ENCODE measurements at places on chromosomes 4 and X.

GRCh38 chr4:108834835-108835384 is 72.1 kb upstream of the ETNPPL start:
- no peak for DNase-seq

- no peak for DNase-seq
These were observed 21.4 kb upstream of the SEL1L3 start for GRCh38 chr4:25884031-25884782.

DNA sequence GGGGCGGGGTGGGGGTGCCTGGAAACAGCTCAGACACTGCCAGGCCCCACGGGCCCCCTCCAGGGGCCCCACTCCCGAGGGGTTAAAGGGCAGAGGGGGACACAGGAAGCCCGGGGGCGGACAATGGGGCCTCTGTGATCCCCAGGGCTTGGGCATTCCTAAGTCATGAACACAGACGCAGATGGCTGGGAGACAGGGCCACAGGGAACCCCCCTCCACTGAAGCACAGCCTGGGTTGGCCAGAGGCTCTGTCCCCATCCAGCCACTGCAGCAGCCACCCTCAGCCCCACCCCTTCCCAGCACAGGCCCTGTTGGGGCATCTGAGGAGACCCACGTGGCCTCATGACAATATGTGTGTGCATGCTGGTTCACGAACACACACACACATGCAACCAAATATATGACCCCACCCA is 3.9 kb downstream of the L1CAM start:
- no peak for DNase-seq

- no peak for DNase-seq
These were observed 61.0 kb upstream of the EXOC1L start for GRCh38 chr4:55758570-55758969.

GRCh38 chr4:80058740-80059139 is 14.3 kb downstream of the ANTXR2 start:
- no peak for DNase-seq

DNA sequence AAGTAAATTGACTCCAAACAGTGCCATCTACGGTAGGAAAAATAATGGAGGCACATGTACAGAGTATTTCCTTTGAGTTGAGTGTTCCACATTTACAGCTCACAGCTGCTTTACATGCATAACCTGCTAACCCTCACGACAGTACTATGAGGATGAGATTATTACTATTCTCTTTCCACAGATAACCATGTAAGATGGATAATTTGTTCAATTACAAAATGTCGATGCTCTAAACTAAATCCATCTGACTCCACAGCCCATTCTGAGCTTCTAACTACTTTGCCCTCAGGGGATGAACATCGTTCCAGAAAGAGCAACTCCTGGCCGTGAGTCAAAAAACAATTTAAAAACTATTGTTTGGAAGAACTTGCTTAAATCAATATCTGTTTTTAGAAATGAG is 330.4 kb upstream of the NWD2 start:
- no peak for DNase-seq

DNA sequence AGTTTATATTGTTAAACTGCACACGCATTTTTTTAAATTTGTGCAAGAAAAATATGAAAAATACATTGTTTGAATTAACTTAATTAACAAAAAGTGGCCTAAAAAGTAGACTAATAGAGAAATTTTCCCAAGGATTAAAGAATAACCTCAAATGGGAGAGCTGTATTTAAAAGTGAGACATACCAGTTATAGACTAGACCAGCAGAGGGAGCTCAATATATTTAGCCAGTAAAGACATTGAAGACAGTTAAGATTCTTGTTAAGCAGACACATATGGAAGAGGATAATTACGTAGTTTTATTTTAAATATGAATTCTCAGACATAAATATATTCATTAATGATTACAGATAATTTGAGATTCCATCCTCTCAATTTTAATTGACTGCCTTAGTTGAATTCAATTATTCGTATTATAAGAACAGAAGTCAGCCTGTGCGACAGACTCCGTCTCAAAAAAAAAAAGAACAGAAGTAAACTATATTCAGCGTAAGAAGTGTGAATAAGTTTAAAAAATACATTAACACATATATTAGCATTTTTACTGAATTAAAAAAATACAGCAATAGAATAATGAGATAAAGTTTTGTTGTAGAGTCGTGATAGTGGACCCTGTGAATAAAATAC is 64.8 kb downstream of the GLRA3 start:
- DNase-seq: peak; percentile 33

DNA sequence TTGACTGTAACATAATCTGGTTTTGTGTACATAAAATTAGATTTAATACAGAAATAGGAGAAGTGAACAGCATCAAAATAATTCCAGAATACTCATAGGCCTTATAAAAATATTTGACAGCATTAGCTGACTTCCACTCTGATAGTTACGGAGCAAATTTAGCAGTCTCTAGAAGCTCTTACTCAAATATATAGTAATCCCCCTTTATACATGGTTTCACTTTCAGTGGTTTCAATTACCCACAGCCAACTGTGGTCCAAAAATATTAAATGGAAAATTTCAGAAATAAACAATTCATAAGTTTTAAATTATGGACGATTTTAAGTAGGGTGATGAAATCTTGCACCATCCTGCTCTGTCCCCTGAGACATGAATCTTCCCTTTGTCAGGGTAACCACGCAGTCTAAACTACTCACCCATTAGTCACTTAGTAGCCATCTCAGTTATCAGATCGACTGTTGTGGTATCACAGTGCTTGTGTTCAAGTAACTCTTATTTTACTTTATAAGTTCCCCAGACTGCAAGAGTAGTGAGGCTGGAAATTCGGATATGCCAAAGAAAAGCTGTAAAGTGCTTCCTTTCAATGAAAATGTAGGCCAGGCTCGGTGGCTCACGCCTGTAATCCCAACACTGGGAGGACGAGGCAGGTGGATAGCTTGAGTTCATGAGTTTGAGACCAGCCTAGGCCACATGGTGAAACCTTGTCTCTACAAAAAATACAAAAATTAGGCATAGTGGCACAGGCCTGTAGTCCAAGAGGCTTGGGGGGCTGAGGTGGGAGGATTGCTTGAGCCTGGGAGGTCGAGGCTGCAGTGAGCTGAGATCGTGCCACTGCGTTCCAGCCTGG is 17.2 kb upstream of the RTL9 start:
- peak; percentile 20 for DNase-seq

DNA sequence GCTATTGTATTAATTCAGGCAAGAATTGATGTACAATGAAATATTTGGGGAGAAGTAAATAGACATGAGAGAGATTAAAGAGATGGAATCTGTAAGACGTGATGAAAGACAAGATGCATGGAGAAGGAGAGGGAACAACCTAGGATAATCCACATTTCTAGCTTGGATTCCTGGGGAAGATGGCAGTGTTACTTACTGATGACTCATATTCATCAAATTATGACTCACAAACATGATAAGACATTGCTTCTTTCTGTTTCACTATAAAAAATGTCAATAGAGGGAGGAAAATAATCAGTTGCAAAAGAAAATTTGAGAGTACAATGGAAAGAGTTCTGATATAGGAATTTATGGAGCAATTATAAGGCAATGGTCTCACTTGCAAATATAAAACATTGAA is 104.1 kb upstream of the BMP3 start:
- no peak for DNase-seq

DNA sequence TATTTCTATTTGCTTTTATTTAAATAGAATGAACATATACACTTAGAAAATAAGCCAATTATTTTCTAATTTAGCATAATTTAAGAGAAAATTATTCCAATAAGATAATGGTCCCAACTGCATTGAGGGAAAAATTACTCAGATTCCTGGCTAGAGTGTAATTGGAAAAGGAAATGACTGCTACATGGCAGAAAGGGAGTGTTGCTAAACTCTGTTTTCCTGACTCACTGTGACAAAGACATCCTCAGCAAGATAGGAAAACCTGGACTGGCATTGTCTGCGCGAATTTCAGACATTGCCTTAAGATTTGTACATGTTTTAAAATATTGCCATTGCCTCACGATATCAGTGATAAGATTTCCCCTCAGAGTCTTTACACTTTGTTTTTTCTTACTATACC is 8.2 kb downstream of the TNIP3 start:
- DNase-seq: peak; percentile 61

GRCh38 chr4:182683661-182684060 is 233.5 kb downstream of the DCTD start:
- no peak for DNase-seq
